ENCODE measurements at places on chromosomes 16 and 17.
A peak's percentile ranks its signal among the peaks of the same experiment; 100 is the strongest.

DNA sequence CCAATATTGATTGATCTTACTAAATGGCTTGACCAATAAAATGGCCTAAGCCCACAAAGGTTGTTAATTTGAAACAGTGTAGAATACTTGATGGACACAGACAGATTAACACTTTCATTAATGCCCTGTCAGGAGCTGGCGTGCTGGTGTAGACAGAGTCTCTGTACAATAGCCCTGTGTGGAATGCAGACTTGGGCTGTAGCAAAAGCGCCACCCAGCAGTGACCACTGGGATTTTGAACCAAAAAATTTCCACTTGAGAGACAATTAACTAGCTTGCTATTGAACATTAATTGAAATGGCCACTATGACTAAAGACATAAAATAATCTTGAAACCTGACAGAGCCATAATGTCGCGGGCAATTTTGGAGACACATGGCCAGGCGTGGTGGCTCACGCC, 19.7 kb upstream of the GUCY2D start:
- DNase-seq = no peak

DNA sequence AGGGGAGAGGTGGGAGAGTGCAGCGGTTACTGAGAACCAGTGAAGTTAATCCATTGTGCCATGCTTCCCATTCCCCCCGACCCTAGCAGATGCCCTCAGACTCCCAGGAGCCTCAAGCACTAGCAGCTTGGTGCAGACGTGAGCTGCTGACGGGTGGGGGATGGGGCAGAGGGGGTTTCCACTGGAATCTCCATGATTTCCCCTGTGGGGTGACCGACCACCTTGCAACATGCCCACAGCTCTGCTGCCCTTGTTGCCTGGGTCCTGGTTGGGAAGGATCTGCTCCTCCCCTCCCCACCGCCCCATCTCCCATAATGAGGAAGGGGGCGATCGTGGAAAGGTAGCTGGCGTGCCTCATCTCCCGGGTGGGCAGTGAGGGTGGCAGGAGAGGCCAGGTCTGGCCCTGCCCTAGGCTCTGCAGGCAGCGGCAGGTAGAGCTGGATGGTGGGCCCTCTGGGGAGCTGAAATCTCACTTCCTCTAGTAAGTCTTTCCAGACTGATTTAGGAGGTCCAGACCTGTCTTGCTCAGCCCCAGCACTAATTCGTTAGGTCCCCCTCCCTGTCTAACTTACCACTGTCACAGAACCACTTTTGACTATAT, 9.6 kb downstream of the FLOT2 start:
- DNase-seq = no peak

GRCh38 chr16:13315642-13316427, 414.4 kb downstream of the SHISA9 start:
- no peak for DNase-seq

GRCh38 chr16:4306470-4307214, 9.2 kb upstream of the GLIS2 start:
- no peak for DNase-seq

- no peak for DNase-seq
Measured at GRCh38 chr17:82826956-82827355, 12.9 kb downstream of the ZNF750 start.

GRCh38 chr16:56615353-56615752, 7.0 kb downstream of the MT2A start:
- DNase-seq = no peak

GRCh38 chr16:27432558-27432957, 30.6 kb downstream of the IL21R start:
- no peak for DNase-seq

- peak; percentile 22 for DNase-seq
Measured at GRCh38 chr16:83113317-83113716, 486.5 kb downstream of the CDH13 start.

DNA sequence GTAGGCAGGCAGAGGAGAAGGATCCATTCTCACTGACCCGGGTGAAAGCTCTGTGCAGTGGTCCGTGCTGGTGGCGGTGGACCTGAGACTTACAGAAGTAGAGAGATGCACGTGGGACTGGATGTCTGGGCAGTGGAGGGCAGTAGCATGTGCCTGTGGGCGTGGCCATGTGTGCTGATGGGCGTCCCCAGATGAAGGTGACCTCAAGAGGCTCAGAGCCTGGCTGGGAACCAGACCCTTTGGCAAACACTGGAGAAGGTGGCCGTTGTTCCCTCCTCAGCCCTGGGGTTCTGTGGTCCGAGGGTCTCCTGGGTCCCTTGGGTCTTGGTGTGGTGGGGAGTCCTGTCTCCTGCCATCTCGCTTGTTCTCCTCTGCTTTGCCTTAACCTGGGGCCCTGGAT, 15.6 kb downstream of the WSCD1 start:
- DNase-seq = no peak

GRCh38 chr17:37827905-37828650, 83.2 kb upstream of the HNF1B start:
- no peak for DNase-seq

- DNase-seq = no peak
Measured at GRCh38 chr16:52357711-52358110, 189.2 kb downstream of the TOX3 start.

- no peak for DNase-seq
Measured at GRCh38 chr17:79840989-79841286, 1.7 kb upstream of the CBX4 start.

- peak; percentile 86 for DNase-seq
Measured at GRCh38 chr16:80466024-80466987, 74.5 kb upstream of the DYNLRB2 start.

- no peak for DNase-seq
Measured at GRCh38 chr17:51439395-51440229, 179.3 kb downstream of the UTP18 start.

DNA sequence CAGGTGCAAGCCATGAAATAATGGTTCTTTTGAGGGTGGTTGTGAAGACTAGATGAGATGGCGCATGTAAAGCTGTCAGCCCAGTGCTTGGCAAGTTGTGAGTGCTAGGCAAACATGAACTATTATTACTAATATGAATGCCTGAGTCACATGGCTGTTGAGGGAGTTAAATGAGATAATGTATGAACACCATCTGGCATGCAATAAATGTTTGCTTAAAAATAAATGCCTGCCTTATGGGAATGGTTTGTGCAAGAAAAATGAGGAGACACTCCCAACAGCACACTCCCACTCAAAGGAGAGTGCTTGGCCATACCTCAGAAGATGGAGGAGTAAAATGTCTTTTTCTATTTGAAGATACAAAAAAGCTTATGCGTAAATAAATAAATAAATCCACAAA, 3.6 kb downstream of the MAPK3 start:
- no peak for DNase-seq

- DNase-seq = no peak
Measured at GRCh38 chr16:81548876-81549546, 104.4 kb downstream of the CMIP start.

DNA sequence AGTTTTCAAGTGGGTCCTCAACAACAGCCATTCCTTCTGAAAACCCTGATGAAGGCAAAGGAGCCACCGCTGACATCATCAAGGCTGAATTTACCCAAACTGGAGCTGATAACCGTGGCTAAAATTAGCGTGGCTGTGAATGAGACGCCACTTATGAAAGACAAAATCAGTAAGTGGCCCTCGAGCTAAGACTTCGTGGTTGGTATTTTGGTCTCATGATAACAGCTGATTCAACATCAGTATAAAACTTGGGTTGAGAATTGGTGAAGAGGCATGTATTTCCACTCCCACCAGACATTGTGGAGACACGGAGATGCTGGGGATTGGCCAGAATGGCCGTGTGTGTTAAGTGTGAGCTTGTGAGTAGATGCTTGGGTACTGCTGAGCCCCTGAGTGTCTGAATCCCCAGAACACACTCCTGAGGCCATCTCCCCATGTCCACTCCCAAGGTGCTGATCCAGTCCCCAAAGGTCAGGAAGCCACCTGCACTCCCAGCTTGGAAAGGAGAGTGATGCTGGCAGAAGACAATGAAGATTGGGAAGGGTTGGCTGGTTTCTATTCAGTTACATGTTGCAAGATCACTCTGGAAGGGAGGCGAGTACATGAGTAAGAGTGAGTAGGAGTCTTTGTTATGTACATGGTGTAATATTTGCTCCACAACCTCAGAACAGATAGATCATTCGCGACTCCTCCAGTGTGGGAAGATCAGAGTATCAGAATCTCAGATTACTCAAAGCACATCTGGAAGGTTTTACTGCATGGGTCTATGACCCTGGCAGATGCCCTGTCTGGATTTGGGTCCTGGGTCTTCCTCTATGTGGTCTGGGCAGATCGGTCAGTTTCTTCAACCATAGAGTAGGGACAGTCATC, 207.7 kb downstream of the HS3ST3A1 start:
- no peak for DNase-seq

DNA sequence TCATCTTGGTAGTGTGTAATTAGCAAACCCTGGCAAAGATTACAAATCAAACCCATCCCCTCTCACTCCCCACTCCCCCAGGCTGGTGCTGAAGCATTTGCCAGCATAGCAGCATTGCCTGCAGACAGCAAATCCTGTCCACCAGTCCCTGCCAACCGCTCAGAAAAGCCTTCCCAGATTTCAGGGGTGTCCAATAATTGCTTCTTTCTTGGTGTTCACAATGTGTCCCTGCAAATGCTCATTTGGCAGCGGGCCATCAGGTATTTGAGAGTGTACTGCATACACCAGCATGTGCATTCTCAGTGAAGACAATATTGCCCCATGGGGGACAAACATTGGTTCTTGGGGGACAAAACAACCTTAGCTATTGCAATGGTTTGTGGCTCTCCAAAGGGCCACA, 28.2 kb downstream of the ORC6 start:
- no peak for DNase-seq

DNA sequence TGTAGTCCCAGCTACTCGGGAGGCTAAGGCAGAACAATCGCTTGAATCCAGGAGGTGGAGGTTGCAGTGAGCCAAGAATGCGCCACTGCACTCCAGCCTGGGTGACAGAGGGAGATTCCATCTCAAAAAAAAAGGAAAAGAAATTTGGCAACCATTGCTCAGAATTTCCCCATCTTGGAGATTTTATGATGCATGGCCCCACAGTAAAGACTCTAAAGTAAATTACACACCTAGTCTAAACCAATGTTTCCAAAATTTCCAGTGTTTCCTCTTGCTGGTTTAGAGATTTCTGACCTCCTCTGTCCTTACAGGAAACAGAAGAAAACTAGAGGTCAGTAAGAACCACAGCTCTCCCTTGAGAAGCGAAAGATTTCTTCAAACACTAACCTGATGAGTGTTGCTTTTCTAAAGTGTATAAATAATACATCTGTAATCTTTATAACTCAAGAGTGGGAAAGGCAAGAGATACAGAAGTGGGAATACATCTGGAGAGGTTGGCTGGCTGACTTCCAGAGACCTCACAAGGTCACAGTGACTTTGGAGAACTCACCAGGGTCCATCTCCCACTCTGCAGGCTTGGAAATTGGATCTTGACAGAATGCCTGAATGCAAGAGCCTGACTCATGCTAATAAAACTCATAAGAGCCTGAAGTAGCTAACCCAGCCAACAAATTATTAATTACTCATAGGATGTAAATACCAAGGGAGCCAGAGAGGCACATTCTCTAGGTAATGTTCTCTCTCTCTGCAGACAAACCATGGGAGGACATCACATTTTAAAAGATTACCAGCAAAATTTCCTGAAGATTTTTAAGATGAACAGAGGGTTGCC, 8.8 kb downstream of the ADAT1 start:
- DNase-seq = no peak

GRCh38 chr16:51407199-51407598, 256.1 kb upstream of the SALL1 start:
- no peak for DNase-seq

DNA sequence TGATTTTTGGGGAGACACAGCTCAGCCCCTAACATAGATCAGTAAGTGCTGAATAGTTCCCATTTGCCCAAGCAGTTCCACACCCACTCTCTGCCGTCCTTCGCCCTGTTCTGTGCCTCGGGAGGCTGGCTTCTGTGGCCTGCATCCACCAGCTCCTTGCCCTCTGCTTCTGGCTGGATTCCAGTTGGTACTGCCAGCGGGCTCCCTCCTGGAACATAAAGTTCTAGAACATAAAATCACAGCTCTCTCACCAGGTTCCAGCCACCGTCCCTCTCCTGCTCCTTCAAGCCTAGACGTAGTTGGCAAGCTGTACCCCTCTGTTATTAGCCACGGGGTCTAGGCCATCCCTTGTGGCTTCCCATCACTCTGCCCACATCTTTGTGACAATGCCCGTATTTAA, 3.9 kb upstream of the MRPS23 start:
- DNase-seq = no peak

DNA sequence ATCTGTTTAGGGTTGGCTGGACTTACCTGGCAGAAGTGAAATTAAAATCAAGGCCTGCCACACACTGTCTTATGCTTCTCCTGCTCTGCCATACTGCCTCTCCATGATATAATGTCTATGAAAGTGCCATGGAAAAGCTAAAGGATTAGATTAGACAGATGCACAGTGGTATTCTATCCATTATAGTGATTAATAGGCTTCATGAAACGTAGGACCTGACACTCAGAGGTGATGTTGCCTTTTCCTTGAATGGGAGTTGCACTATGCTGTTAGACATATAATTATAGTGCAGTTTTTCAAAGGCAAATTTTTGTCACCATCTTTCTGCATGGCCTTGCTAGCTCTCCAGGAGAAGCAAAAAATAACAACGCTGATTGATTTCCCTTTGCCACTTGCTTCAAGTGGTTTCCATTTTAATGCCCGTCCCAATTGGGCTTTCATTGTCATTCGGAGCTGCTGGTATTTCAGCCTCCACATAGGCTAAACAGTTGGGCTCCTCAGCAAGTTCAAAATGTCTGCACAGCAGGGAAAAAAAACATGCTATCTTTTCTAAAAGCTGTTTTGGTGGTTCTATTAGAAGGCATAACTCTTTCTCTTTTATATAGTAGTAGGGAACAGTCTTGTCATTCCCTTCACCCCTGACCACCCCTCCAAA, 502.8 kb upstream of the GOT2 start:
- DNase-seq = peak; percentile 7

- DNase-seq = no peak
Measured at GRCh38 chr16:83967838-83968305, at the start of gene NECAB2. Gene NECAB2, plus strand, starts transcription at chr16:83968244. Its CDS starts 405 bp downstream, at chr16:83968649.

- no peak for DNase-seq
Measured at GRCh38 chr17:50794361-50794760, 27.0 kb upstream of the ANKRD40CL start.

DNA sequence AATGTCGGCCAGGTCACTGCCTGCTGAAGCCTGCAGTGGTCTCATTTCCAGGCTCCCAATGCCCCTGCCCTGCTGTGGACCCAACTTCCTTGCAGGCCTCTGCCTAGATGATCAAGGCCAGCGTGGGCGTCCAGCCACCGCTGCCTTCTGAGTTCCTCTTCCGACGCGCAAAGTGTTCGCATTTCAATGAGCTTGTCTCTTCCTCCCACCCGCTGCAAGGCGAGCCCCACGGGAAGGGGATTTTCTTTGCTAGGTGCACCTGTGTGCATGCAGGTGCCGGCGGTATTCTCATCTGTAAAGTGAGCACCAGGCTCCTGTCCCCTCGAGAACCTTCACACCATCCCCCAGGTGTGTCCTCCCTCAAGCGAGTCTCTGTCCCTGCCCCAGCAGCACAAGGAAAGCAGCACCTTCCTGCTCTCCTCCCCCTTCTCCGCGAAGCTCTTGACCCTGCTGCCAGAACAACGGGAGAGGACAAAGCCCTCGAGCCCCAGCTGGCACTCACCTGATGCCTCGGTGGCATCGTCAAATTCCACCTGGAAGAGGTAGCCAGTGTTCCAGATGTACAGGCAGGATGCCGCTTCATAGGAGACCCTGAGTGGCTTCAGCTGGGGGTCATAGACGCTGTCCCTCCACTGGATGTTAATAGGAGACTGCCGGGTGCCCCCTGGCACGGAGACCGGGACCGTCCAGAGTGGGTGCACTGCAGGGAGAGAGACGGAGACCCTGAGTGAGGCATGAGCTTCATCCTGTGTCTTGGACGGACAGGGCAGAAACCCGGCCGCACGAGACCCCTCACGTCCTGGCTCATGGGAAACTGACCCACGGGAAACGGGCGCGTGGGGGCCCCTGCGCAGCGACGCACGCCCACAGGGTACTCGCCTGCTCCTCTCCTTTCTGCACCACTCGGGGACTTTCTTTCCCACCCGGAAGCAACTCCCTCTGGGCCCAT, 9.8 kb downstream of the CA5A start:
- no peak for DNase-seq
